Left kidney (tissue), 8 donors: ENCODE measurements at places on chromosomes 5 and 9.

- DNase-seq, result no peak
These were observed 260.4 kb upstream of the IRX4 start for GRCh38 chr5:2143088-2143487.

DNA sequence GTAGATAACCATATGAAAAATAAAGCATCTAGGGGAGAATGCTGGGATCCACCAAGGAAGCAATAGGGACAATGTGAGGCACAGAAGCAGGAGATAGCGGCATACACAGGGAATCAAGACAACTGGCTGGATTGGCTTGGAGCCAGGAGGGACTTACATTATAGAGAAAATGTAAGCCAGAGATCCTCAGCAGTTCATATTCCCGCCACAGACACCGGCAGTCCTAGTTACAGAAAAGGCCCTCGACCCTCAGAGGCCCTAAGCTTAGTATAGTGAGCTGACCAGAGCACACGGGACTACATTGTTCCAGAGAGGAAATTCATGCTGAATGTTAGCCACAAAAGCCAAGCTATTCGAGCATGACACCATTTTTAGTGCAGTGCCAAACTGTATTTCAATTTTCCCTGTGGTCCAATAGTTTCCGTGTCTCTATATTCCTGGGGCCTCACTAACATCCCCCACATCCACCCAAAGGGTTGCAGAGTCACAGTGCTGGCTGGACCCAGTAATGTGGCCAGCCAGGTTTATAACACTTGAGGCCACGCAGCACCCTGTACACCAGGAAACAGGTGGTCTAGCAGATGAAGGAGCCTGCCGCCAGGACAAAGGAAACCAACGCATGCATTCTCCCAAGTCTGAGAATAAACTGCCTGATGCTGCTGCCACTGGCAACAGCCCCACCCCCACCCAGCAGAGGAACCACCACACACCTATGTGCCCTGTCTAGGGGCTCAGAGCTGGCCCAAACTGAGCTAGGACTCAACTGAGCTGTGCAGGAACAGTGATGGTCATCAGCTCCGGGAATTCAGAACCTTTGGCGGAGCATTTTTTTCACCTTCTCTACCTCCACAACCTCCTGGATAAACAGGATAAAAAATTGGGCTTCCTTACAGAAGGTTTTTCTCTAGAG is 693.2 kb upstream of the CHD1 start:
- no peak for DNase-seq

DNA sequence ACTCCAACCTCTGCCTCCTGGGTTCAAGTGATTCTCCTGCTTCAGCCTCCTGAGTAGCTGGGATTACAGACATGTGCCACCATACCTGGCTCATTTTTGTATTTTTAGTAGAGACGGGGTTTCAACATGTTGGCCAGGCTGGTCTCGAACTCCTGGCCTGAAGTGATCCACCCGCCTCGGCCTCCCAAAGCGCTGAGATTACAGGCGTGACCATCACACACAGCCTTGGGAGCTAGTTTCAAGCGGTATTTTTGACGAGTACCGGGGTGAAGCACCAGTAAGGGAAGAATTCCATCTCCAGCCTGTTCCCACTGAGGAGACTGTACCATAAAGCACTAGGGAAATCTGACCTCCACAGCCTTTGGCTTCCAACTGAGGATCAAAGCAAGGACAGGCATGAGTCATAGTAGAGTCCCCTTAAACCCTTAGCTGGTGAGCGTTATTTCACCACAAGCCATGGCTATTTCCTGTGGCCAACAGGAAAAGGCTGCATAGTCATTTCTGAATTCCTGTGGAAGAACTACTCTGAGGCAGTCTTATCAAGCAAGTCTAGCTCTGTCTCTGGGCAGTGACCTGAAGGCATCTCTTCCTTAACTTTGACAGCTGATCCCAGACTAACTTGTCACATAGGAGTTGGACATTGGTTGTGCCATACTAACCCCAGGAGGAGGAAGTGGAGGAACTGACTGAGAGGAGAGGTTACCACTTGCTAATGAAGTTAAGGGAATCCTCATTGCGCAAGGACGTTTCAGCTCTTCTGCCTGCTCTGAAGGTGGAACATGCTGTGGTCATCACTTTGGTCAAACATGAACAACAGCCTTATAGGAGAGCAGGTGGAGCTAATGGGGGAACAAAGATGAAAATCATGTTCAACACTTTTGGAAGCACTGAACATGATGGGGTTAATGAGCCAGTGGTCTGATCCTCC is 85.8 kb upstream of the DMRT1 start:
- no peak for DNase-seq

- no peak for DNase-seq
These were observed 20.4 kb downstream of the ANKS6 start for GRCh38 chr9:98775831-98776441.
